Dermis microvascular lymphatic vessel endothelial cell (primary cell): ENCODE measurements at places on chromosomes 1 and 21.

- DNase-seq, result no peak
Observed at GRCh38 chr1:15525050-15526020, 1.3 kb upstream of the DNAJC16 start.

- peak; percentile 82 for DNase-seq
Observed at GRCh38 chr1:192263436-192263835, 53.4 kb upstream of the RGS21 start.

GRCh38 chr1:246450611-246451251, 56.3 kb downstream of the SMYD3 start:
- DNase-seq, result peak; percentile 7

DNA sequence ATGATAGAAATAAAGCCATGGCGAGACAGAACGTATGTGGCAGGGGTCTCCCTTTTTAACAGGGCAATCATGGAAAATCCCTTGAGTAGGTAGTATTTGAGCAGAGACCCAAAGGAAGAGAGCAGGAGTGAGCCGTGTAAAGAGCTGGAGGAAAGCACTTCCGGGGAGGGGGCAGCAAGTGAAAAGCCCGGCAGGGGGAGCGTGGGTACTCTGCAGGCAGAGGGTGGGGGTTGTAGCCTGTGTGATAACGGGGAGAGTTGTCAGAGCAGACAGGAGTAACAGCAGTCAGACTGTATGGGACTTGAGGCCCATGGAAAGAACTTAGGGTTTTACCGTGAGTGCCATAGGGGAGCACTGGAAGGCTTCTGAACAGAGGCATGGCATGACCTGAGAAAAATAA, 51.1 kb upstream of the LDLRAP1 start:
- no peak for DNase-seq

- no peak for DNase-seq
Observed at GRCh38 chr1:114154963-114155322, 1.3 kb upstream of the SYT6 start.

DNA sequence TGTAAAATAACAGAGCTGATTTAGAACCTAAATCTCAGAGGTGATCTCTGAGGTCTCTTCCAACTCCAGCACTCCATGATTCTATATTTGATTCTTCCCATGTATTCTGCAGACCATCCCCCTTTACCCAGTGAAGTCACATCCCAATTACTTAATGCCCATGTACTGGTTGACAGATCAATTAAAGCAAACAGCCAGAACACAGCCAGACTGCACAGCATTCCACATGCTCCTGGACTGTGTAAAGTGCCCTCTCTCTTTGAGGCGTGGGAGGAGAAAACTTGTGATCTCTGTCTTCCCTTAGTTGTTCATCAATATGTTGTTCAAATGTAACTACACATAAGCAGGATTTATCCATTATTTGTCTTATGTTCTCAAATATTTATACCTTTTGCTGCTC, 18.1 kb downstream of the NOS1AP start:
- no peak for DNase-seq

DNA sequence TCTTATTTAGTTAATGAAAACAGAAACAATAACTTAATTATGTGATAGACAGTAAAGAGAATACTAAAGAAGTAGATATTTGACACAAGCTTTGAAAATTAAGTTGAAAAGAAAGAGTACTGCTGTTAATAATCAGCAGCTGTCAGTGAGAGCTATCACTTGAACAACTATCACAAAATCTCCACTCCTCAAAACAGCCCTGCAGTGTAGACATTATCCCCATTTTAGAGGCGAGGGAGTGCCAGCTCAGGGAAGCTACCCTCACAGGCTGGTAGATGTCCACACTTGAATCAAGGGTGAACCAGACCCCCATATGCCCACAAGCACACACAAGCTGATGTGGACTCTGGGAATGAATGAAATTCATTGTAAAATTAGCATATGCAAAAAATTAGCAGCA, 248.8 kb downstream of the RHOU start:
- no peak for DNase-seq

GRCh38 chr1:83725735-83726360, 273.1 kb downstream of the TTLL7 start:
- DNase-seq, result no peak

DNA sequence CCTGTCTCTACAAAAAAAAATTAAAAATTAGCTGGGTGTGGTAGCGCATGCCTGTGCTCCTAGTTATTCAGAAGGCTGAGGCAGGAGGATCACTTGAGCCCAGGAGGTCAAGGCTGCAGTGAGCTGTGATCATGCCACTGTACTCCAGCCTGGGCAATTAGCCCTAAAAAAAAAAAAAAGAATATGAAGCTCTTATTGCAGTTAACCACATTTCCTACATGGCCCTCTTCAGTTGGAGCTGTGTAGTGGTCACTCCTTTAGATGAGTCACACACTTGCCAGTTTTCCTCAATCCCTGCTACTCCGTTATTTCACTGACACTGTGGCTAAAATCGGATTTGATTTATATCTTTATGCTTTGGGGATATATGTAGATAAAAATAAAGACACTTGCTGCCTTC, 11.8 kb downstream of the NFYC start:
- DNase-seq, result no peak

- DNase-seq, result no peak
Observed at GRCh38 chr1:155485945-155486344, 76.7 kb downstream of the ASH1L start.

DNA sequence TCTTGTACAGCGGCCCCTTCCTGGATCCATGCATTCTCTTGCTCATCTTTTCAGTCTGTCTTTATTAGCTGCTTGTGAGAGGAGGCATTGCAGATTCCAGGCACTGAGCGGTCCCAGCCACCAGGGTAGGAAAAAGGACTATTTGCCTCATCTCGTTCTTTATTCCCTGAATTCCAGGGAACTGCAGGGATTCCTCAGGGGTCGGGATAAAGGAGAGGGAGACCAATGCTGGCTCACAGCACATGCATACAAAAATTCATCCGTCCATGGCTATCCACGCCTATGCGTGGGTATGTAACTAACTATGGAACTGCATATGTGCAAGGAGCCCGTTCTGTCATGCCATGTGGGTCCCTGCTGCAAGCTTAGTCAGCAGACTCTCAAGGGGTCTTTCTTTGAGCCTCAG, 879 bp upstream of the PLPPR5 start:
- no peak for DNase-seq

DNA sequence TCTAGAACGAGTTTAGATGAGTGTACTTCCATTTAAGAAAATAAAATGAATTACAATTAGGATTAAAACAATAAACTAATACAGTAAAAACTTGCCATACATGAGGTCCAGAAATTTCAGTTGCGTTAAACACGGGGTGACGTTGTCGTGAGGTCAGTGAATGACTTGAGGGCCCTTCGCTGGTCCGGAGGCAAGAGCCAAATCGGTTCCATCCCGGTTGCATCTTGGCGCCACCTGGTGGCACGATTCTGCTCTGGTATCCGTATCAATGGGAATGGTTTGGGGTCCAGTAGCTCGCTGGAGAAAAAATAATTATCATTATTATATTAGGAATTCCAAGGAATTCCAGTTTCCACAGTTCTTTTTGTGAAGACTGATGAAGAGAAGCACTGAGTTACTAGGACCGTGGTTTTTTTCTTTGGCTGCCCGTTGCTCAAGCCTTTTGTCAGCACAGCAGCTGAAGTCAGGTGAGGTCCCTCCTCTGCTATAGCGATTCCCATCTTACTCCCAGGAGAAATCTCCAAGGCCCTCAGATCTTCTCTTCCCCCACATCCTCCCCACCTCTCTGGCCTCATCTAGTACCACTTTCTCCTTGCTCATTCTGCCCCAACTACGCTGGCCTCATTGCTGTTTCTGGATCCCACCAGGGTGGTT, 161.4 kb downstream of the SLC35F3 start:
- DNase-seq, result peak; percentile 17

DNA sequence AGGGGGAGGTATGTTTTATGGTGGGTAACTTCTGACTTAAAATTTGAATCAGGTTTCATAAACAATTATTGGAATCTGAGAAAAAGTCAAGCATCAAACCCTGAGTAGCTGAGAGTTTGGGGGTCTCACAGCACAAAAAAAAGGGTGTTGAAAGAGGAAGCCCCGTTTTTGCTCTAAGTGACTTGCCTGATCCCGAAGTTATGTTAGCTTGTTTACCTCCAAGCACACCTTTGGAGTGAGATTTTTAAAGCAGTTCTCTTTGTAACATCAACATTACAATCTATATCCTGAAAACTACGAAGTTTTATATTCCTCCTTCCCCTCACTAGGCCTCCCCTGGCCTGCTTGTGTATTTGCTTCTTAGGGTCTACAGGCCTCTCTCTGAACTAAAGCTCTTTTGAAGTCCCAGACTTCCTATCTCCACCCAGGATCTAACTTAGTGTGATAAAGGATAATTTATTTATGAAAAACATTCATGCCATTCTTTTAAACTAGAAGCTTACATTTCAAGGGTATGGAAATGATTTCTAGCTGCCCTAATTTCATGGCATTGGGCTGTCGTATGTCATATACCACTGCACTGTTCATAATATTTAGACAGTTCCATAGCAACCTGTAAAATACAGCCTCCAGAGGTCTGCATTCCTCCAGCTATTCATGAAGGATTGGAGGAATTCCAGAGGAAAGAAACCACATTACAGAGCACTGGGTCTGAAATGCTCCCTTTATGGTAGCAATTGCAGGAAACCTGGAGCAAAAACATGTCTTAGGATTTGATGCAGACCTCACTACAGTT, 36.1 kb upstream of the RGS1 start:
- peak; percentile 89 for DNase-seq

GRCh38 chr1:151718011-151718431, 1.4 kb upstream of the CELF3 start:
- no peak for DNase-seq

- DNase-seq, result no peak
Observed at GRCh38 chr1:17434016-17434415, 5.5 kb downstream of the RCC2 start.

- DNase-seq, result no peak
Observed at GRCh38 chr1:204867666-204868339, 2.9 kb upstream of the NFASC start.

- DNase-seq, result peak; percentile 87
Observed at GRCh38 chr1:36285443-36286101, 20.6 kb upstream of the SH3D21 start.

GRCh38 chr1:33562563-33562962, 90.1 kb downstream of the ZSCAN20 start:
- DNase-seq, result no peak

DNA sequence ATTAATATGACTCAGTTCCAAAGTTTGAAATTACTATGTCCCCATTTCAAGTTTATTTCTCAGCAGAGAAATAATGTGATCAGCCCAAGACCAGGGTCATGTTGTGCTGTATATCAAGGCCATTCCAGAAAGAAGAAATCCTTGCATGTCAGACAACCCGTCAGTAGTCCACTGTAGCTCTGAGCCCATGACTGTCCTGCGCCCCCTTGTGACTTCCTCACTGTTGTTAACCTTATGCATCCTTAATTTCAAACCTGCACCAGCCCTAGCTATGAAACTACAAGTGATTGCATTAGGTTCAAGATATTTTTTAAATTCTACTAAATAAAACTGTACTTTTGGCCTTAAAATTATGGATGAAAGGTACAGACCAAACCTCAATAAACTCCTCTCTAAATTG, 133.0 kb downstream of the LRRC7 start:
- no peak for DNase-seq

- DNase-seq, result no peak
Observed at GRCh38 chr1:101190441-101190840, 46.4 kb upstream of the S1PR1 start.

- DNase-seq, result peak; percentile 44
Observed at GRCh38 chr1:41891199-41891896, 27.4 kb downstream of the HIVEP3 start.

DNA sequence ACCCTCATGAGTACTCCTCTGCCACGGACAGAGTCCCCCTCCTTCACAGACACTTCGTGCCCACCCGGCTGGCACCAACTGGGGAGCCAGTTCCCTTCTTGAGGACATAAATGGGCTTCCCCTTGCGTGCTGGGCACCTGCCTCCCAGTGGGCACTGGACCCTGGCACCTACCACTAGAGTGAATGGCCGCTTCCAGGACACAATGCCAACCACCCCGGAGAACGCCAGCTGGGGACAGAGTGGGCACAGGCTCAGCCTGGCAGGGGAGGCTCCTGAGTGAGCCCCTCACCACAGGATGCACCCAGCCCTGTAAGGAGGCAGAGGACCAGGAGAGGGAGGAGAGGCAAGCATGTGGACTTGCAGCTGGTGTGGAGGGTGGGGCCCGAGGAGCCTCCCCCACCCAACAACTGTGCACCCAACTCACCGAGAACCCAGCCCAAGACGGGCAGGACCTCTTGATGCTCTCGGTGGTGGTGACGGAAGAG, 1.0 kb downstream of the ENTREP3 start:
- no peak for DNase-seq

GRCh38 chr1:18875796-18876128, 16.3 kb upstream of the TAS1R2 start:
- no peak for DNase-seq

- DNase-seq, result no peak
Observed at GRCh38 chr1:228963795-228964177, 228.5 kb downstream of the RHOU start.

- DNase-seq, result peak; percentile 62
Observed at GRCh38 chr1:218351391-218352074, 6.4 kb downstream of the TGFB2 start.

DNA sequence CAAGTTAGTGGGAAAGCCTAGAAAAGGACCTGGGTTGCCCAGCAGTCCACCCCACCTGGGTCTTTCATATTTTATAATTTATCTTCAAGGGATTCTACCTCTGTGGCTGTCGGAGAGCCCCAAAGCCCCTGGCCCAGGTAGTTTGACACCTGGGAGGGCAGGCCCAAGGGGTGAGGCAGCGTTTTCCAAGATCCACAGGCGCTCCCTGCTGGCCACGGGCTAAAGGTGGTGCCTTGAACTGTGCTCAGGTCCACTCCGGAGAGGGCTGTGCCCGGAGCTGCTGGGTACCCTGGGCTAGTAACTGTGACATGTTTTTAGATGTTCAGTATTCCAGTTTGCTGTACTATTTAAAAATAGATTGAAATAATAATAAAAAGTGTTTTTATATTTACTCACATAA, 37.2 kb upstream of the CRNN start:
- no peak for DNase-seq

DNA sequence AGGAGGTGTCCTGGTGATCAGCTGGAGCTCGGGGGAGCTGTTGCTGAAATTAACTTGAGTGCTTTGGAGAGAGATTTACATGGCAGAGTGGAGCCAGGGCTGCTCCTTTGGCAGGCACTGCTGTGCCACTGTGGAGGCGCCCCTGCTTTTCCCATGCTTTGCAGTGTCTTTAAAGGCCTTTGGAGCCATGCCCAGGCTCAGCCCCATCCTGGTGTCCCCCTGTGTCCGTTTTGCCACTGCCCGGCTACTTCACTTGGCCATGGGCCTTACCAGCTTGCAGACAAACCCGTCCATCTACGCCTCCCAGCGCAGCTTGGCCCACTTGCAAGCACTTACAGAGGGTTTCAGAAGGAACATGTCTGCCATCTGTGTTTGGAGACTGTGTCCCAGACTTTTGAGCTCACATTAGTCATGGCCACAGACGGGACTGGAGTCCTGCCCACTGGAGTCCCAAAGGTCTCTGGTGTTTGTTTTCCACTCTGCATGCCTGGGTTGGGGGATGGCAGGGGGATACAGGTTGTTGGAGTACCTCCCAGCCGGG, 18.2 kb upstream of the LAMTOR5 start:
- no peak for DNase-seq
